CD14-positive monocyte (primary cell): ENCODE measurements at places on chromosomes 2 and 18.
A peak's percentile ranks its signal among the peaks of the same experiment; 100 is the strongest.

GRCh38 chr18:38879871-38880270, 1314.3 kb upstream of the CELF4 start:
- no peak for DNase-seq

GRCh38 chr2:207683879-207684627, 27.4 kb upstream of the CCNYL1 start:
- DNase-seq, result no peak

GRCh38 chr2:38375696-38376345, 1.3 kb downstream of the ATL2 start:
- peak; percentile 54 for DNase-seq

- no peak for DNase-seq
These were observed 29.0 kb upstream of the SLC35F6 start for GRCh38 chr2:26735097-26735496.

DNA sequence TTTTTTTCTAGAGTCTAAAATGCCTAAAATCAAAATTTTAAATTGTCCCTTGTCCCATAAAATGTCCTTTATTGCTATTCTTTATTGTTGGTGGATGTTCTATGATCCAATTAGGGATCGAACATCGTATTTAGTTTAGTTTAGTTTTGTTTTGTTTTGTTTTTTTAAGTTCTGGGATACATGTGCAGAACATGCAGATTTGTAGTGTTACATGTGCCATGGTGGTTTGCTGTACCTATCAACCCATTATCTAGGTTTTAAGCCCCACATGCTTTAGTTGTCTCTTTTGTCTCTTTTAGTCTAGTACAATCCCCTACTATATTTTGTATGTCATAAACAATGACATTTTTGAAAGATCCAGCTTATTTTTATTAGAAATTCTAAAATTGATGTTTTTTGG, 8.8 kb upstream of the DSG1 start:
- no peak for DNase-seq

DNA sequence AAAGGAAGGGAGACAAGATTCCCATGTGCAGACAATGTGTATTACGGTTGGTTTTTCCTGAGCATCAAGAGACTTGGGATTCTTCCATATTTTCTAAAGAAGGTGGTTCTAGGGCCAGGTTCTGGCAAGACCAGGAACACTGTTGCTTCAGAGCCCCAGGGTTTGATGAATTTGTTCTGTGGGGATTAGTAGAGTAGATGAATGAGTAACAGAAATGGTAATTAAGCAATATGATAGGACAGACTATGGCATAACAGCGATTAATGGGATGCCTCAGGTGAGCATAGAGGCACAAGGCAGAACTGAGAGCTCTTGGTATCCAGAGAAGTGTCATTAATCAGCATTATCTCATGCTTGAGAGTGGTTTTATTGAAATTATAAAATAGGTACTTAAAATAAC, 82.8 kb upstream of the PNPT1 start:
- no peak for DNase-seq

DNA sequence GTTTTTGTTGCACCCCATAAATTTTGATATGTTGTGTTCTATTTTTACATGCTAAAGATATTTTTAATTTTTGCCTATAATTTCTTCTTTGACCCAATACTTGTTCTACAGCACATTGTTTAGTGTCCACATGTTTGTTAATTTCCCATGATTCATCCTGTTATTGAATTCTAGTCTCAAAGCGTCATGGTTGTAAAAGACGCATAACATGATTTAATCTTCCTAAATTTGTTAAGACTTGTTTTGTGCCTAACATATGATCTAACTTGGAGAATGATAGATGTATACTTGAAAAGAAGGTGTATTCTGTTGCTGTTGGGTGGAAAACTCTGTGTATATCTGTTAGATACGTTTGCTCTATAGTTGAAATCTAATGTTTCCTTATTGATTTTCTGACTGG, 27.1 kb upstream of the SULT1C3 start:
- no peak for DNase-seq

DNA sequence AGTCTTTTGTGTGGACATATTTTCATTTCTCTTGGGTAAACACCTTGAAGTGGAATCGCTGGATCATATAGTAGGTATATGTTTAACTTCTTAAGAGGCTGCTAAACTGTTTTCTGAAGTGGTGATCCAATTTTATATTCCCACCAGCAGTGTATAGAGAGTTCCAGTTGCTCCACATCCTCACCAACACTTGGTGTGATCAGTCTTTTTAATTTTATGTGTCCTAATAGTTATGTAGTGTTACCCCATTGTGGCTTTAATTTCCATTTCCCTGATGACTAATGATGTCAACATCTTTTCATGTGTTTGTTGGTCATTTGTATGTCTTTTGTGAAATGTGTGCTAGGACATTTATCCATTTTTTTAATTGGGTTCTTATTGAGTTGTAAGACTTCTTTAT, 56.9 kb downstream of the DGKD start:
- peak; percentile 16 for DNase-seq

DNA sequence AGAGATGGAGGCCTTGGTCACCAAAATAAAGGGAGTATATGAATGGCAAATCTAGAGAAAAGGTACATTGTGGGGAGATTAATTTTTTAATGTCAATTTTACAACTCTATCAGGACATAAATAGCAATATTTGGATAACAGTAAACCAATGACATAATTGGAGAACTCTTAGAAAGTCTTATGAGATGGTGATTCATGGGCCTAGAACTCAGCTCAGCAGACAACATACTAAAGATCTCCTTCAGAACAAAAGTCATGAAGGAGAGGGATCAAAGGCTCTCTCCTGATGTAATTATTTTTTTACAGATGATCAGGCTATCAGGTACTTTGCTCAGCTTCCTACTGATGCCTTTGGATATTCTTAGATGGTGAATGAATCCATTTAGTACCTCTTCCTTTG, 90.0 kb downstream of the CRACDL start:
- no peak for DNase-seq

DNA sequence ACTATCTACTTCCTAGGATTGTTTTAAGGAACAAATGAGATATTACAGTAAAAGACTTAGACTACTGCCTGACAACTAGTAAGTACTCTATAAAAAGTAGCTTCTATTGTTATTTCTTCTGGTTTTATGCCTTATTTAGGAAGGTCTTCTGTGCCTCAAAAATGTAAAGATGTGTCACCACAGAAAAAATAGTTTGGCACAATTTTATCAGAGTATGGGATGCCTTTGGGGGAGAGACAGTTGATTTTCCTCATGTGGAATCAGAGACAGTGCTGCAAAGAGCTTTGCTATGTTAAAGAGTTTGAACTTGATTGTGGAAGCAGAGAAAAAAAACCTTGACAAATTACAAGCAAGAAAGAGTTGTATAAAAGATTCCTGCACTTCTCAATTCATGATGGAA, 98.4 kb downstream of the EHBP1 start:
- no peak for DNase-seq

DNA sequence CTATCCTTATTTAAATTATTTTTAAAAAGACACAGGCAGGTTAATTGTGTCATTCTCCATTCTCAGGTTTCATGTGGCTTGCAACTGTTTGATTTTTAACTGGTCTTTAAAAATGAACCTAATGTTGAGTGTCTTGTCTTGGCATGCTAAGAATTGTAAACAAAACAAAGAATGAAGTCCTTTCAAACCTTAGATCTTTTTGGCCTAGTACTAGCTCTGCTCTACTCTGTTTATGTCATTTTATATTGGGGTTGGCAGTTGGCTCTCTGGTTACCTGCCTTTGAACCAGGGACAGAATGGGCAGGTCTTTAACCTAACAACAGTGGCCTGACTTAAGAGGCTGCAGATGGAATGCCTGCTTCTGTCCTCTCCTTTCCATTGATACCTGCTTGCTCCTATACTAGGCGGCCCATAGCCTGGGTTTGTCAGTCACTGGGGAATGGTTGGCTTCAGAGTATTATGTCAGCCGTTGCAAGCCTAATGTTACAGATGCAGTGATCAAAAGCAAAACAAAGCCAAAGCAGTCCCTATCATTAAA, 85.5 kb downstream of the MTA3 start:
- DNase-seq, result no peak

DNA sequence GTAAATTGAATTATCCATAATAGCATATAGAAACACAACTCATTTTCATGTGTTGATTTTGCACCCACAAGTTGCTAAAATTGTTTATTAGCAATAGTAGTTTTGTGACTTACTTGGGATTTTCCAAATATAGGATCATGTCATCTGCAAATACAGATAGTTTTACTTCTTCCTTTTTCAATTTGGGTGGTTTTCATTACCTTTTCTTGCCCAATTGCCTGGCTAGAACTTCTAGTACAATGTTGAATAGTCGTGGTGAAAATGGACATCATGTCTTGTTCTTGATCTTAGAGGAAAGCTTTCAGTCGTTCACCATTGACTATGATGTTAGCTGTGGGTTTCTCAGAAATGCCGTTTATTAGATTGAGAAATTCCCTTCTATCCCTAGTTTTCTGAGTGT, 60.2 kb upstream of the TCF7L1 start:
- DNase-seq, result no peak
